ENCODE measurements at places on chromosomes 3 and 15. TPM values are rescaled to one million over a fixed set of nuclear protein-coding genes. Genes with fewer than 3 reads are reported as not detected.
A peak's percentile ranks its signal among the peaks of the same experiment; 100 is the strongest.

- no peak overlapping the region for H3K4me3 ChIP-seq
- H3K4me1 ChIP-seq: peaks cover 9% of the 10 kb centered on the region
- H3K27me3 ChIP-seq: no peaks in the 10 kb centered on the region
- no peak for DNase-seq
- H3K36me3 ChIP-seq: no peaks in the 10 kb centered on the region
These were observed 795.3 kb upstream of the ARRDC4 start for GRCh38 chr15:97165205-97165604.

DNA sequence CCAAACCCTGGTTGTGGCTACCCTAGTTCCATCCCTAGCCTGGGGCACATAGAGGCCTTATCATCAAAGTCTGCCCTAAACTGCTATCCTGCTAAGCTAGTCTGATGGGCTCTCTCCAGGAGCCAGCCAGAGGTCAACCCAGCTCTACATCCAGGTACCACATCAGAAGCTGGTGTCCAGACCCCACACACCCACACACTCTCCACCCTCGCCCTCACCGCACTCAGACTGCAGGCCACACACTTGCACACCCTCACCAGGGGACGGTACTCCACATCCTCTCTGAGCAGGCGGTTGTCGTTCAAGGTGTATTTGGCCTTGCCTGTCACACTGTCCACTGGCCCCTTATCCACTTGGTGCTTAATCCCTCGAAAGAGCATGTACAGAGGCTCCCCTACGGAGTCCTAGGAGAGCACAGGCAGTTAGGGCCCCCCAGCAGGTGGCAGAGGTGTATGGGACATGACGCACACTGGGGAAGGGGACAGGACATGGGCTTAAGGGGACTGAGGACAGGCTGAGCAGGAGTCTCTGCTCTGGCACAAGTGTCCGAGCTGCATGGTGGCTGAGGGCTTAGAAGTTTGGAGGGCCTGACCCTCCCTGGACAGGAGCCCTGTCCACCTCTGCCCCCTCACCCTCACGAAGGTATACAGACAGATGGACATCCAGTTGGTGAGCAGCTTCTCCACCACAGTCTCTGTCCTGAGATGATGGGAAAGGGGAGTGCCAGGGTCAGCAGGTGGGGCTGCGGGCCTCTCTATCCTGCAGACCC, 18.1 kb downstream of the PLXNB1 start:
- no peaks in the 10 kb centered on the region for H3K4me1 ChIP-seq
- H3K27ac ChIP-seq: no peak overlapping the region
- peak; percentile 1 for DNase-seq
- no peaks in the 10 kb centered on the region for H3K36me3 ChIP-seq
- H3K27me3 ChIP-seq: peaks cover 8% of the 10 kb centered on the region

GRCh38 chr3:43770426-43771103, 79.8 kb downstream of the ABHD5 start:
- H3K27me3 ChIP-seq: no peaks in the 10 kb centered on the region
- H3K36me3 ChIP-seq: no peaks in the 10 kb centered on the region
- peaks cover 8% of the 10 kb centered on the region for H3K4me1 ChIP-seq
- no peak overlapping the region for H3K4me3 ChIP-seq

GRCh38 chr3:116200956-116201690, 244.2 kb downstream of the LSAMP start:
- DNase-seq: no peak
- H3K27ac ChIP-seq: no peak overlapping the region
- H3K27me3 ChIP-seq: no peaks in the 10 kb centered on the region
- peaks cover 1% of the 10 kb centered on the region for H3K4me1 ChIP-seq

- peak; percentile 88 for DNase-seq
- peak overlapping the region; percentile 75 for H3K4me3 ChIP-seq
- H3K4me1 ChIP-seq: peaks cover 47% of the 10 kb centered on the region
- H3K27ac ChIP-seq: peak overlapping the region; percentile 99
- H3K36me3 ChIP-seq: no peaks in the 10 kb centered on the region
- H3K27me3 ChIP-seq: peaks cover 27% of the 10 kb centered on the region
These were observed 20.0 kb upstream of the KLF13 start for GRCh38 chr15:31306426-31307269.

GRCh38 chr3:78798266-78798832, 969.4 kb downstream of the ROBO1 start:
- no peak overlapping the region for H3K4me3 ChIP-seq
- peaks cover 3% of the 10 kb centered on the region for H3K27me3 ChIP-seq
- no peaks in the 10 kb centered on the region for H3K36me3 ChIP-seq
- no peak for DNase-seq

DNA sequence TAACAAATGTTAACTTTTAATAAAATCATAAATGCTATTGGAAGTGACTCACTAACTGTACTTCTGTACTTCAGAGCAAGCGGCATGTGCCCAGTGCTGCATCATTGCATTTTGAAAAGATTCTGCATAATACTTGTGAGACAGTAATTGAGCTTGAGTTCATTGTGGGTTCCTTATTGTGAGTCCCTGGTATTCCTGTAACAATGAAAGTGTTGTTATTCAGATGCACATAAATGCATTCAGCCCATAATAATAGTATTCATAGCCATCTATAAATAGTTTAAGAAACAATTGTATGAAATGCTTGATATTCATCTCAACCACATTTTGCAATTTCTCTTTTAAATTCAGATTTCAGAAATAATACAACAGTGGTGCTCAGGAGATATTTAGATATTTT, 976.4 kb downstream of the CADM2 start:
- H3K4me3 ChIP-seq: no peak overlapping the region
- DNase-seq: no peak
- H3K27me3 ChIP-seq: peaks cover 2% of the 10 kb centered on the region
- no peak overlapping the region for H3K27ac ChIP-seq
- no peaks in the 10 kb centered on the region for H3K36me3 ChIP-seq

GRCh38 chr3:159749406-159749805, 239.2 kb upstream of the IL12A start:
- H3K27ac ChIP-seq: no peak overlapping the region
- H3K4me3 ChIP-seq: no peak overlapping the region
- no peaks in the 10 kb centered on the region for H3K27me3 ChIP-seq
- no peak for DNase-seq
- H3K36me3 ChIP-seq: no peaks in the 10 kb centered on the region

DNA sequence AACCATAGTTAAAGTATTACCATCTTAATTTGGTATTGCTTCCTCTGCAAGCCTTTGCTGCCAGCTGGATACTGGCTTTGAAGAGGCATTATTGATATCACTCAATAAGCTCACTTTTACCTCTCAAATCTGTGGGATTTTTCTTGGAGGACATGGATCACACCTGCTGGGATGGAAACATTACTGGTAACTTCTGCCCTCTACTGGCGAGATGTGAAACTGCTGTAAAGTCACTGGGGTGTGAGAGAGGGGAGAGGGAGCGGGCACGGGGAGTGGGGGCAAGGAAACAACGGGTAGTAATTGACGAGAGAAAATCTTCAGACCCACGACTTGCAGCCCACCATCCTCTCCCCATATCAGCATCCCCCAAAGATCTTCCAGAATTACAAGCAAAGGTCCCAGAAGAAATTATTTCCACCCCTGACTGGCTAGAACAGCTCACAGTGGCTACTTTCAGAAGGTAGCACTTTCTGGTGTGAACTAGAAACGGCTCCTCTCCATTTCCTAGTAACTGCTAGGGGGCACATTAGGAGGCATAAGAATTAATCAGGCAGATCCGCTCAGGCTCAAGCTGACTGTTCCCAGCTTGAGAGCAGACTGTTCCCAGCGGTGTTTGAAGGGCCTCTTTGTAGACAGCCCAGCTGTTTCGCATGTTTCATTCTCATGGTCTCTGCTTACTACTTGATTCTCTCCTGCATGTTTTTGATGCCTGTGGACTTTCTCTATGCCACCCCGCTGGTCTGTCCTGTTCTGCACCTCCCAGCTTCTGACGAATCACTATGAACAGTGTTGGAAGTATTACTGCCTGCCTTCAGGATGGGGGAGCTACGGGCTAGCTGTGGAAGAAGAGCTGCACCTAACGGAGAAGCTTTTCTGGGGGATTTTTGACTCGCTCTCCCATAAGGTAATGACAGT, 230.4 kb upstream of the CHRM5 start:
- peak; percentile 40 for DNase-seq
- H3K4me3 ChIP-seq: no peak overlapping the region
- no peak overlapping the region for H3K27ac ChIP-seq
- H3K27me3 ChIP-seq: no peaks in the 10 kb centered on the region
- peaks cover 4% of the 10 kb centered on the region for H3K4me1 ChIP-seq
- no peaks in the 10 kb centered on the region for H3K36me3 ChIP-seq

DNA sequence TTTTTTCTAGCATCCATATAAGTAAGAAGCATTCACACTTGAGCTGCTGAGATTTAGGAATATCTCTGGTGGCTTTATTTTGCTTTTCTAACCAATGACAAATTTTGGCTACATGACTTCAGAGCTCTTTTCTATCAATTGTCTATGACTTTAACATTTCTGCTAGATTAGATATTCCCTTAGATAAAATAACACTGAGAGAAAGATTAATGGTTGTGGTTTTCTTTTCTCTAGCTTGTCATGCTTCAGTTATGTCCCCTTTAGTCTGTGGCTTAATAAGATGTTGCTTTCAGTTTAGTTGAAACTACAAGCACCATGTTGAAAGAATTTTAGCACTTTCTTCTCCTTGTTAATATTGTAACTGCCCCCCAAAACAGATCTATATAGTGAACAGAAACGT, 665.6 kb upstream of the CCDC54 start:
- no peak overlapping the region for H3K4me3 ChIP-seq
- DNase-seq: no peak
- no peak overlapping the region for H3K27ac ChIP-seq
- no peaks in the 10 kb centered on the region for H3K27me3 ChIP-seq
- H3K4me1 ChIP-seq: no peaks in the 10 kb centered on the region
- H3K36me3 ChIP-seq: no peaks in the 10 kb centered on the region

ACKR2 gene
- total RNA-seq: 0.64 TPM

SCAANT1 gene
- total RNA-seq: not detected

CSTA gene
- total RNA-seq: not detected

ALDH1A2 gene
- total RNA-seq: not detected

RLBP1 gene
- total RNA-seq: not detected

Data from glutamatergic neuron (in vitro differentiated cells).